ENCODE measurements at places on chromosomes 5 and 9.

- DNase-seq: no peak
These were observed 22.0 kb upstream of the PTBP3 start for GRCh38 chr9:112355427-112355897.

DNA sequence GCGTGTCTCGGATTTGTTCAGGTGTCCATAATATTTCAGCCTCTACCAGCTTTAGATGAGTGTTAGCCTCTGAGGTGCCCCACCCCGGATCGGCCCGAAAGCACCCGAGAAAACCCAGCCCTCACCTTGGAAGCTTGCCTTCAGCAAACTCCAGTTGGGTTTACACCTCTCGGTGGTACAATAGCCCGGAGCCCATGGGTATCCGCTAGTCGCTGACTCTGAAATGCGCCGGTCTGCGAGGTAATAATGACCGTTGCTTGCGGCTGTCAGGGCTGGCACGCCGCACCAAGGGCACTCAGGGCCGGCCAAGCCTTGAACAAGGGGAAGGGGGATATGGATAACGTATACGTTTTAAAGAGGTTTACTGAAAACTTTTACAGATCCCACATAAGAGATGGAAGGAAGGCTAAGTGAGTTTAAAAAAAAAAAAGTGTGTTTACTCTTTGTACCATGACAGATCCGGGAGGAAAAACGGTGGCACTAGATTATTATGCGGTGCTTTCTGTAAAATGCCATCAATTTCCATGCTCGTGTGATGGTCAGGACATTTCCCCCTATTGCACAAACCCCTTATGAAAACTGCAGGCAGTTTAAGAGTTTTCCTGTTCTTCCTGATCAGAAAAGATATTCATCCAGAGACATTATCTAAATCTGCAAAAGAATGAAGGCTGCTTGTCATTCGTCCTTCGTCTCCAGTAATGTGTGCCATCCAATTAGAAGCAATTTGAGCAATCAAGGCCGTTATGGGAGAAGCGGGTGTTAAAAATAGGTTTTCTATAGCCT is 124.2 kb downstream of the TMEM161B start:
- no peak for DNase-seq

DNA sequence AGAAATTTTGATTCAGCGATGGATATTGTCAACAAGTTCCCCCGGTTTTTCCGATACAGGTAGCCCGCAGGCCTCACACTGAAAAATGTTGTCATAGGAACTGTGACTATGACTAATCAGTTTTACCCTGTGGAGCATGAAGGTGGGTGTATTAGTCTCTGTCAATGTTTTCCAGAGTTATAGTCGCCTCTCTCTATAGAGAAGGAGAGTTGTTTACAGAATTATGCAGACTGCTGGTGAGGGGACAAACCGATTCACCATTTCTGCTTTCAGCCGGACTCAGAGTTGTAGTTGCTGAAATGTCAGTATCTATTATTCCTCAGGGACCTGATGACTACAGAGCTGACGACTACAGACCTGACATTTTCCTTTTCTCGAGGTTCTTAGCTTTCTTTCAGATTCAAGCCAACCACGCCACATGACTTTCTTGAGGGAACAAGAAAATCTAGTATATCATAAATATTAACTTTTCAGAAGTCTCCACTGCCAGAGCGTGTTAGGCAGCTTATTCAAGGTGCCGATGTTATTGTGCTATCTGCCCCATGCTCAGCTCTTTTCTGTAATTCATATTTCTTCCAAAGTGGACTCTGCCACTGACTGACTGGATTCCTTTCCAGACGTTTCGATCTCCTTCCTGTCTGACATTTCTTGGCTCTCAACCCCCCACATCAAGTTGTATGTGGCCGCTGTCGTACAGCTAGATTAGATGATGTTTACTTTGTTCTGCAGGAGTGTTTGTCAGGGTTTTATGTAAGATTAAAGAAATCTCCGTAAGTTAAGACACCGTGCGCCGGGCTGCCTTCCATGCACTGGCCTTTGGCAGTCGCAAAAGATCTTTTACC is 178.1 kb downstream of the FGF1 start:
- DNase-seq: no peak

- DNase-seq: no peak
These were observed 44.7 kb downstream of the GOLM1 start for GRCh38 chr9:86054695-86055094.

DNA sequence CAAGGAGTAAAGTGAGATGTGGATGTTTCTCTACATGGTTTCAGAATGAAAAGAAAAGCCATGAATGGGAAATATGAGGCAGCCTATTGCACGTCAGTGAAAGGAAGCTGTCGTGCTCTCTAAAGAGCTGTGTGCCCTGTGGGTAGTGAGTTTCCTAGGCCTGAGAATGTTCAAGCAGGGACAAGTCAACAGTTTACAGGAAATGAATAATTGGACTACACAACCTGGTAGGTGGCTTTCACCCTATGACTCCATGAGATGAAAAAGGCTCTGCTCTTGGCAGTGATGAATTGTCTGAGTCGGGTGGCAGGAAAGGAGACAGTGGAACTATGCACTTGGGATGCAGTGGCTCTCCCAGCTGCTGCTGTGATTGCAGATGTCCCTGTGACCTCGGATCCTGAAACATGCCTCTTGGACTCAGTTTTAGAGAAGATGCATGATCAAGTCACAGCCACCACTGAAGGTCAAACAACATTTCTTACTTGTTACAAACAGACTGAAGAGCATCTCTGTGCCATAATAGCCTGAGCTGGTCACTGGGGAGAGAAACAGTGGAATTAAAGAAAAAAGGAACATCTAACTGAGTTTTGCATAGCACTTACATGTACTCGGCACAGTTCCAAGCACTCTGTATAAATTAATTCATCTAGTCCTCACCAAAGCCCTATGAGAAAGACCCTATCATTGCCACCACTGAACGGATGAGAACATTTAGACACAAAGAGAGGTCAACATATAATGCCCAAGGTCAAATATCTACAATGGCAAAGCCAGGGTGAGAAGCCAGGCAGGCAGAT is 293.7 kb downstream of the SPOCK1 start:
- no peak for DNase-seq

GRCh38 chr5:14180437-14180836 is 37.3 kb downstream of the TRIO start:
- DNase-seq: no peak

DNA sequence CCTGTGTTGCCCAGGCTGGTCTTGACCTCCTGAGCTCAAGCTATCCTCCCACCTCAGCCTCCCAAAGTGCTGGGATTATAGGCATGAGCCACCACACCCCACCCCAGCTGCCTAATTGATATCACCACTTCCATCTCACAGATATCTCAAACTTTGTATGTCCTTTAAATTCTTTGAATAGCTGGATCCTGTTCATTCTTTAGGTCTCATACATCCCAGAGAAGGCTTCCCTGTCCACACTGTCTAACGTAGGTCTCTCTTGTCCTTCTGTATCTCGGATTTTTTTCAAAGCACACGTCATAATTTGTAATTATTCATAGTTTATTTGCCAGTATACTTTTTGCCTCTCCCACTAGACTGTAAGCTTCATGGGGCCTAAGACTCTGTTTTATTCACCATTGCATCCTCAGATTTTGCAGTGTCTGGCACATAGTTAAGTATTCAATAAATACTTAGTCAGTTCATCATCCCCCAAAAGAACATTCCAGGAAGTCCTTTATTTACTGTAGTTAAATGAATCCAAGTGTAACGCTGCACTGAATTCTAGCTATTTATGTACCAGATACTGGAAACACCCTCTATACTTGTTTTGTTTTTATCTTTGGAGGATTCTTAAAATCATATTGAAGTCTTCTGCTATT is 10.5 kb downstream of the ARSK start:
- no peak for DNase-seq

- DNase-seq: no peak
These were observed 4.2 kb downstream of the COL5A1 start for GRCh38 chr9:134645607-134646365.

GRCh38 chr5:172919525-172920446 is 39.4 kb upstream of the RPL26L1 start:
- no peak for DNase-seq

DNA sequence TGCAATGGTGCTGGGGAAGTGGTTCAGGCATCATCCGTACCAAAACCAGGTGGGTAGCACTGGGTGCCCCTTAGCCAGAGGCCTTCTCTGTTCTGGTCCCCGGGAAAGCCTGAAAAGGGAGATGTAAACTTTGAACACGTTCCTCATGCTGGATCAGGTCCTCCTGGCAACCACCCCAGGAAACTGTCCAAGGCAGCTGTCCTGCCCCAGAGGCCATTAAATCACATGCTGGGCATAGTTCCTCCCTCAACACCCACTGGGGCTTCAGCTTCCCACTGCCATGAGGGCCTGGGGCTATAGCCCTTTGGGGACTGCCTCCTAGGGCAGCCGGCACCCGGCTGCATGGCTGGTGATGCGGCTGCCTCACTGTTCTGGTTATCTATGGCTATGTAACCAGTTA is 228.9 kb upstream of the MVB12B start:
- no peak for DNase-seq

DNA sequence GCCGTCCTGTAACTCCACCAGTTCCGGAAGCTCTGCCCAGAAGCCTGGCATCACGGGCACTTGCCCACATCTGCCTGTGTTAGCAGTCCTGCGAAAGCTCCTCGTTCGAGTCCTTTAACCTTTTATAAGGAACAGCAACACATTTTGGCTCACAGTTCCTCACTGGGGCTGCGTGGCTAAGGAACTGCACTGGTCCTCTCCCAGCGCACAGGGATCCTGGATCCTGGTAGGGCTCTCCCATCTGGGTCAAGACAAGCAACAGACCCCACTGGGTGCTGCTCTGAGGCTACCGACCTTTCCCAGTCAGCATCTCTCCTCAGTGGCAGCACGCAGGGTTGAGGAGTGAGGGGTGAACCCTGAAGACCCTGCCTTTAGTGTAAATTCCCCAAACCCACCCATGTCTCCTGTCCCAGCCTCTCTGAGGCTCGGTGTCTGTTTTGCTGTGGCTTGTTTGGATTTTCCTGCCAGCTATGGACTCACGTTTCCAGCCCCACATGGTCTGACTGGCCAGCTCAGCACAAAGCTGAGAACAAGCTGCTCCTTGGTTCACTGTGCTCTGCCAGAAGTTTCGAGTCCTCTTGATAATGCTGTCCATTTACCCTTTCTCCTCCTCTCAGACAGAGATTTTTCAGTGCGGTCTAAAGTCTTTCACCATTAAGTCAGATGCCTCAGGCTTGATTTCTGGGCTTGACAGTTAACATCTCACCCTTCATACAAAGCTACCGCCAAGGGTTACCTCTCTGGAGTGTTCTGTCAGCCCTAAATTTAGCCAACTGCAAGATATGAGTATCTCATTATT is 80.0 kb downstream of the AK8 start:
- no peak for DNase-seq

DNA sequence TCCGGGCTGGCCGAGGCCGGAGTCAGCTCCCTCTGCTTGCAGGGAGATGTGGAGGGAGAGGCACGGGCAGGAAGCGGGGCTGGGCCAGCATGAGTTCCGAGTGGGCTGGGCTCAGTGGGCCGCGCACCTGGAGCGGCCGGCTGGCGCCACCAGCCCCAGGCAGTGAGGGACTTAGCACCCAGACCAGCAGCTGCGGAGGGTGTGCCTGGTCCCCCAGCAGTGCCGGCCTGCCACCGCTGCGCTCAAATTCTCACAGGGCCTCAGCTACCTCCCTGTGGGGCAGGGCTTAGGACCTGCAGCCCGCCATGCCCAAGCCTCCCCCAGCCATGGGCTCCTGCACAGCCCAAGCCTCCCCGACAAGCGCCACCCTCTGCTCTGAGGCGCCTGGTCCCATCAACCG is 700.3 kb downstream of the DNAH5 start:
- no peak for DNase-seq

- peak; percentile 55 for DNase-seq
These were observed 51.7 kb upstream of the TUT7 start for GRCh38 chr9:86405926-86406325.

GRCh38 chr5:127228540-127229184 is 61.9 kb upstream of the MEGF10 start:
- no peak for DNase-seq

DNA sequence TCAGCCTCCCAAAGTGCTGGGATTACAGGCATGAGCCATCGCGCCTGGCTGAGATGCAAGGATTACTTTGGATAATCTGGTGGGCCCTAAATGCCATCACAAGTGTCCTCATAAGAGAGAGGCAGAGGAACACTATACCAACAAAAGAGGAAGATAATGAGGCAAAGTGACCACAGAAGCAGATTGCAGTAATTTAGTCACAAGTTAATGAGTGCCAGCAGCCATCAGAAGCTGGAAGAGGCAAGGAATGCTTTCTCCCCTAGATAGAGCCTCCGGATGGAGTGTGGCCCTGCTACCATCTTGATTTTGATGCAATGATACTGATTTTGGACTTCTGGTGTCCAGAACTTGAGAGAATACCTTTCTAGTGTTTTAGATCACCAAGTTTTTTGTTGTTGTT is 122.3 kb downstream of the SPATA31D1 start:
- no peak for DNase-seq

GRCh38 chr9:14434158-14434504 is 120.2 kb upstream of the NFIB start:
- DNase-seq: no peak

GRCh38 chr5:161094411-161094810 is 242.4 kb upstream of the ATP10B start:
- no peak for DNase-seq

DNA sequence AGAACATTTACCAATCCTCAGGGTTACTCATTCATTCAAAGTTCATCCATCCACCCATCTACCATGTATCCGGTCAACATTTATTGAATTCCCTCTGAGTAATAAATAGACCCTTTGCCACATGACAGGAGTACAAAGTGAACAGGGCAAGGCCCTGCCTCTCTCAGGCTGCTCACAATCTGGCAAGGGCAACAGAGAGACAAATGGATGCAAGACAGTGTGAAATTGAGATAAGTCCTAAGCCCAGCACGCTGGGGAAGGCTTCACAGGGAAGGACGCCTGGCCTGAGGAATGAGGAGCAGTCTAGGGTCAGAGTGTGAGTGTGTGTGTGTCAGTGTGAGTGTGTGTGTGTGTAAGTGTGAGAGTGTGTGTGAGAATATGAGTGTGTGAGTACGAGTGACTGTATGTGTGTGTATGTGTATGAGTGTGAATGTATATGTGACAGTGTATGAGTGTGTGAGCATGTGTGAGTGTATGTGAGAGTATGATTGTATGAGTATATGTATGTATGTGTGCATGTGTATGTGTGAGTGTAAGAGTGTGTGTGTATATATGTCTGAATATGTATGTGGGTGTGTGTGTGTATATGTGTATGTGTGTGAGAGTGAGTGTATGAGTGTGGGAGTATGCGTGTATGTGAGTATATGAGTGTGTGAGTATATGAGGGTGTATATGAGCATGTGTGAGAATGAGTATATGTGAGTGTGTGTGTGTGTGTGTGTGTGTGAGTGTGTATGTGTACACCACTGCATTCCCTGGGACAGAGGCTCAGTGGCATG is 145.6 kb downstream of the FSTL4 start:
- DNase-seq: no peak

DNA sequence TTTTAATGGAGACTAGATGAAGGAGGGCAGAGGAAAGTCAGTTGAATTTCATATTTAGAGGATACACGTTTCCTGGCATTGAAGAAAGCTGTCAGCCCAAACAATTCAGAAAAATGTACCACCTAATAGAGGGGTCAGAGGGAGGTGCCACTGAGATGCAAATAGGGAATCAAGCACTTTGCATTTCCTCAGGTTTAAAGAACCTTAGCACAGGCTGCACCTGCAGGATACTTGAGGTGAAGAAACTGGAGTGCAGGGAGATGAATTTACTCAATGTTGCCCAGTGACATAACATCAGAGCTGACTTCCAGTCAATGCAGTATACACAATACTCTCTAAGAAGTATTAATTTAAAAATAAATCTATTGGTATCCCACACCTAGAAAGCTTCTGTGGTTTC is 67.0 kb upstream of the MAST4 start:
- no peak for DNase-seq

- no peak for DNase-seq
These were observed 66.4 kb upstream of the PLPP1 start for GRCh38 chr5:55601204-55601618.

All from AG04449 (cell line).